ENCODE measurements at places on chromosomes 6 and 20. TPM values are rescaled to one million over a fixed set of nuclear protein-coding genes. Genes with fewer than 3 reads are reported as not detected.

- DNase-seq = no peak
These were observed 108.9 kb downstream of the BCAS1 start for GRCh38 chr20:53961527-53961926.

DNA sequence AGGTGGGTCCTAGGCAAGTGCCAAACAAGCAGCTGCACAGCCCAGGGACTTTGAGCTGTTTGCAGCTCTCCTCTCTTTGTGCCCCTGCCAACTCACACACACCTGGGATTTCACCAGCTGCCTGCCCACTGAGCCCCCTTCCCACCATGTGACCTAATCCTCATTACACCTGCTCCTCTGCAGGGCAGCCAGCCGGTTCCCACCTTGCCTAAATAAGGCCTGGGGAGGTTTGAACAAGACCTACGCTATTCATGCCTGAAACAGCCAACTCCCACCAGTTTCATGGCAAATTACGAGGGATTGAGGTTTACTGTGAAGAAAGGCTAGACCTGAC, 92.6 kb upstream of the SOX4 start:
- no peak for DNase-seq

- no peak for DNase-seq
These were observed 35.8 kb downstream of the SLC2A4RG start for GRCh38 chr20:63775096-63775978.

DNA sequence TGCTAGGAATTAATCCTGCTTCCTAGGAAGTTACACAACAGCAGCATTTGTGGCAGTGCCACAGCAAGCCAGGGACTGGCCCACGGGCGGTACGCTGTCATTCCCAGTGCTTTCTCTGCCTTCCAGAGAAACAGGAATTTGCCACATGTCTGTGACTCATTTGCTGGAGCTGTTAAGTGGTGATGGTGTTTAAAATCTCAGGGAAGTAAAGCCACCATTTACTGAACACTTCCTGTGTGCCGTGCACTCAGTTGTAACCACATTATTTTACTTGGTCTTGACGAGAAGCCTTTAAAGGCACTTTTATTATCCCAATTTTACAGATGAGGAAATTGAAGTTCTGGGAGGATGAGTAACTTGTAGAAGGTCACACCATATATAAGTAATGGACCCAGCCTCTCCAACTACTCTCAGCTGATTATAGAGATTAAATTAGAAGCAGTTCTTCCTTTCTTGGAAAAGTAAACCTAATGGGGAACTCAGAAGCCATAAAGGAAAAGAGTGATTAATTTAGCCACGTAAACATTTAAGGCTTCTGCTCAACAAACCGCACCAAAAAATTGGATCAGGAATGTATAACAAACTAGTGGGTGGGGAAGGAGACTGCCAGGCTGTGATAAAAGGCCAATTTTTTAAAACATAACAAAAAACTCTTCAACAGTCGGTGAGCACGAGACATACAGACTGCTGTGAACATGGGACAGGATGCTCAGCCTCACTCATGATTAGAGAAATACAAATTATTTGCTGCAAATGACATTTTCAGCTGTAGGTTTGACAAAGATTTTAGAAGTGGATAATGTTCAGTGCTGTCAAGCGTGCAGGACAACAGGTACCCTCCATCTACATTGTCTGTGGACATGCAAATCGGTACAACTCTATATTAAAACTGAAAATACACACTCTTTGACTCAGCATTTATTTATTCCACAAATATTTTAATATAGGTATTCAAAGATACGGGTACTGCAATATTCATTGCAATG, 311.2 kb downstream of the NRN1 start:
- no peak for DNase-seq

- no peak for DNase-seq
These were observed 226.2 kb downstream of the SYNDIG1 start for GRCh38 chr20:24695529-24696225.

GRCh38 chr6:87848616-87849015, 146.6 kb upstream of the AKIRIN2 start:
- DNase-seq = no peak

The HNF4A gene
- not detected for total RNA-seq

DNA sequence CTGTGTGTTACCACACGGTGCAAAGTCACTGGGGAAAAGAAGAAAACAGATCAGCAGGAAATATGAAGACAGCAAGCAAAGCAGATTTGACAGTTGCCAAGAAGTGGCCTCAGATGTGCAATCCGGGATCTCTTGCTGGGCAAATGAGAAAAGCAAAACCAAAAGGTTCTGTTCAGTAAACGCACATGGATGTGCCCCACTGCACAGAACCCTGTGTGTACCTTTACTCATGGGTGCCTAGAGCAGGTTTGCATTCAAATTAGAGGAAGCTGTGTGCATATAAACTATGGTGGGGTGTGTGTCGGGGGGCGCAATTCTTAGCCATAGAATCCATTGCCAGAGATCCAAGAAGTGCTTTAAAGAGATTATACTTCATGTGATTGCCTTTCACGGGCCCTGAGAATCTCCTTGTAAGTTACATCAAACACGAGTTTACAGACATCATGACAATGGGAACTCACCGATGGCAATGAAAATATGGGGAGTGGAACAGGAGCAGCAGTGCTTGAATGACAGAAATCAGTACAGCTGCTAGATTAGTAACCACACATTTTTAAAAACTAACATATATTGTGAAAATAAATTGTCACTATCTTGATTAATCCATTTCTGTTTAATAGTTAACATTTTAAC, 154.3 kb downstream of the ADGRG6 start:
- no peak for DNase-seq

DNA sequence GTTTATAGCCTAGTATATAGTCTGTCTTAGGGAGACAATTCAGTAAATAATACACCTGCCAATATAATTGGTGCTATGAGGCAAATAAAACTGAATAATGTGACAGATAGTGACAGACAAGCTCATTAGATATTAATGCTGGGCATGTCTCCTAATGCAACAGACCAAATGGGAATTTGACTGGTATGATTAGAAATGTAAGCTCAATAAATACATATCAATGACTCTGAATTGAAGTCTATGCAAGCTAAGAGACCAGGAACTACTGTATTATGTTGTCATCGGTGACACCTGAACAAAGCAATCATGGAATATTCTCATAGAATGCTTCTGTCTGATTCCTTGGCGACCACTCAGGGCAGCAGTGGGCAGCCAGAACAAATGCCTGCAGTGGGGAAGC, 2.5 kb upstream of the SNX3 start:
- DNase-seq = no peak

The LRRC73 gene
- total RNA-seq = 2.7 TPM

GRCh38 chr6:124825564-124825963, 136.7 kb upstream of the RNF217 start:
- DNase-seq = no peak

DNA sequence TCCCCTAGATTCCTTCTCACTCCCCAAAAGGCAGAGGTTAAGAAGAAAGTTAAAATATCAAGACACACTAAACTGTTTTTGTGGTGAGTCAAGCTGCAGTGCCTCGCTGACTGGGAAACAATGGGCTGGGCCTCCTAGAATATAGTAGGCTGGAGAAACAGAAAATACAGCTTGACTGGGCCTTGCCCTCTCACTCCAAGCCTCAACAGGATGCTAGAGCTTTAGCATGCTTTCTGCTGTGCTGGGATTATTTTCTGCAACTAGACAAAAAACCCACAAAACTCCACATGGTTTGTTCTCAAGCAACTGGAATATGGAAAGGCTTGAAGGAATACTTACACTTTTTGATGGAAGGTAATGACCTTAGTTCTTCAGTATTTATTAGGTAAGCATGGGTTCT, 27.9 kb downstream of the FOXO3 start:
- no peak for DNase-seq

- DNase-seq = no peak
These were observed 248.0 kb downstream of the CDH26 start for GRCh38 chr20:60206259-60206658.

GRCh38 chr6:137640086-137640485, 145.9 kb upstream of the OLIG3 start:
- no peak for DNase-seq

DNA sequence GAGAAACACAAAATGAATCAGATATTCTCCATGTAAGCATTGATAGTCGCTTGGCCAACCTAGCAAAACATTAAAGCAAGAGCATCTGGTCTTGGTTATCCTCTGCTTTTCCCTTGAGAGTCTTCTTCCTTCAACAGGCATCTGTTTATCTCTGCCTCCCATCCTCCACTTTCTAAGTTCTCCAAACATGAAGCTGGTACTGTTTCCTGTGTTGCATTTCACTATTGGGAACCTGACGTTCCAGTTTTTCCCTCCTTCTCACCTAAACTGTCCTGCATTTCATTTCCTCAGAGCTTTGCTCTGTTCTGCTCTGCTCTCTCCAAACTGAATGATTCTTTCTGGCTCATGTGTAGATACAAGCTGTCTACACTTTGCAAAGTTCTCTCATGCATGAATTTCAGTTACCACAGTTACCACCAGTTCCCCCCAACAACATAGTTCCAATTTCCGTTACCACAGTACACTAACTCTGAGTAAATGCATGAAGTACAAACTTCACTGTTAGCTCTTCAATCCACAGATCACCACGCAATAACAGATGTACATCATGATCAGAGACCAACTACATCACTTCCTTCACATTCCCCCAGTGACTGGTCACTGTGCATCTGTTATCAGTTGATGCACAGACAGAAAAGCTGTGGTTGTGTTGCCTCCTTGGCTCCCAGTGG, 86.7 kb upstream of the F13A1 start:
- no peak for DNase-seq

Measured in occipital lobe (tissue), 3 donors.